Sciatic nerve (tissue), 2 donors: ENCODE measurements at places on chromosomes 5 and 9. TPM values are rescaled to one million over a fixed set of nuclear protein-coding genes. Genes with fewer than 3 reads are reported as not detected.

The DBH gene
- 0.13 TPM for total RNA-seq

The TNFSF15 gene
- 11.9 TPM for total RNA-seq

The PLPP1 gene
- 79.5 TPM for total RNA-seq

The LEAP2 gene
- total RNA-seq: 2.9 TPM

The CARTPT gene
- total RNA-seq: not detected

The ANKRD55 gene
- not detected for total RNA-seq

The TMEM250 gene
- 23.0 TPM for total RNA-seq

The IRX1 gene
- 0.62 TPM for total RNA-seq

The IL31RA gene
- total RNA-seq: not detected

The IGIP gene
- 34.7 TPM for total RNA-seq

The SPINK7 gene
- not detected for total RNA-seq

The C6 gene
- total RNA-seq: 6.1 TPM

The POLE3 gene
- total RNA-seq: 20.6 TPM

The PAPPA gene
- total RNA-seq: 3.3 TPM

The CNTNAP3B gene
- total RNA-seq: 20.4 TPM

The OR13C8 gene
- total RNA-seq: not detected

The PCDHB14 gene
- 5.3 TPM for total RNA-seq

The SLC4A9 gene
- 0.18 TPM for total RNA-seq

The TDRD7 gene
- total RNA-seq: 19.5 TPM

The TRPM3 gene
- 26.1 TPM for total RNA-seq

The PPP3R2 gene
- total RNA-seq: not detected

The PARP8 gene
- 30.4 TPM for total RNA-seq

The KIF20A gene
- 0.67 TPM for total RNA-seq

The PCDHB8 gene
- 4.5 TPM for total RNA-seq

The IGFBPL1 gene
- not detected for total RNA-seq

The ZBED3 gene
- 7.6 TPM for total RNA-seq

The HARS2 gene
- total RNA-seq: 27.1 TPM

The CDKN2A gene
- total RNA-seq: 1.5 TPM

The SMIM32 gene
- total RNA-seq: not detected

The GCNT1 gene
- total RNA-seq: 9.2 TPM

The NLN gene
- total RNA-seq: 24.8 TPM

The RPP25L gene
- 17.0 TPM for total RNA-seq

The TMEM215 gene
- 9.7 TPM for total RNA-seq

The IL3 gene
- not detected for total RNA-seq

The MSX2 gene
- 0.49 TPM for total RNA-seq

The PCDHGA10 gene
- total RNA-seq: 8.9 TPM

The AFAP1L1 gene
- 54.8 TPM for total RNA-seq

The LRRC26 gene
- total RNA-seq: not detected

The SLC46A2 gene
- total RNA-seq: 0.27 TPM

The ZNF366 gene
- total RNA-seq: 8.0 TPM

The PCDHA11 gene
- 1.4 TPM for total RNA-seq

The SV2C gene
- 4.9 TPM for total RNA-seq

The FOXI1 gene
- total RNA-seq: not detected

The SMIM33 gene
- not detected for total RNA-seq

The FOXD4L5 gene
- 0.27 TPM for total RNA-seq

The GBGT1 gene
- 23.2 TPM for total RNA-seq

The EQTN gene
- 0.49 TPM for total RNA-seq

The ZDHHC12 gene
- 7.4 TPM for total RNA-seq

The HTR4 gene
- total RNA-seq: 0.13 TPM

The FYB1 gene
- total RNA-seq: 31.3 TPM

The DPH7 gene
- total RNA-seq: 33.1 TPM

The ST6GALNAC4 gene
- 19.6 TPM for total RNA-seq
